SJCRH30 (cell line): ENCODE measurements at places on chromosomes 16 and 17. TPM values are rescaled to one million over a fixed set of nuclear protein-coding genes. Genes with fewer than 3 reads are reported as not detected.

The PRR11 gene
- total RNA-seq, result 72.8 and 77.8 TPM in 2 replicates

The OR1A1 gene
- not detected in 2 replicates for total RNA-seq

The MPHOSPH6 gene
- 31.0 and 35.5 TPM in 2 replicates for total RNA-seq

The CBX2 gene
- 88.0 and 90.0 TPM in 2 replicates for total RNA-seq

The KRT36 gene
- not detected in 2 replicates for total RNA-seq

The EVI2A gene
- total RNA-seq, result 0.10 and 0.38 TPM in 2 replicates

The TM4SF5 gene
- not detected in 2 replicates for total RNA-seq

The EME1 gene
- 18.4 and 20.8 TPM in 2 replicates for total RNA-seq

The HCRT gene
- 1.0 TPM in 1 of 2 replicates, not detected in the other for total RNA-seq

The NPB gene
- total RNA-seq, result 3.8 and 4.9 TPM in 2 replicates

The KRTAP4-3 gene
- not detected in 2 replicates for total RNA-seq

DNA sequence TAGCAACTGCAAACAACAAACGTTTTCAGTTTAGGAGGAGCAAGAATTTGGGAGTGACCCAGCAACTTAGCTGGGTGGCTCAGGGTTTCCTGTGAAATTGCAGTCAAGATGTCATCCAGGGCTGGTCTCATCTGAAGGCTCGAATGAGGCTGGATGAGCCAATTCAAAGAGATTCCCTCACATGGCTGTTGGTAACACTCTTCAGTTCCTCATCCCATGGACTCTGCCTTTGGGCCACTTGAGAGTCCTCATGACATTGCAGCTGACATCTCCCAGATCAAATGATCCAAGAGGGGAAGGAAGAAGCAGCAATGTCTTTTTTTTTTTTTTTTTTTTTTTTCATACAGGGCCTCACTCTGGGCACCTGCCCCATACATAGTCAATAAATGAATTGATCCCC, 26.3 kb downstream of the UBALD1 start:
- H3K27me3 ChIP-seq, result no peaks in the 10 kb centered on the region
- H3K4me3 ChIP-seq, result no peak overlapping the region
- no peaks in the 10 kb centered on the region for H3K36me3 ChIP-seq
- no peak for DNase-seq

GRCh38 chr17:55325406-55325805, 60.6 kb downstream of the HLF start:
- no peaks in the 10 kb centered on the region for H3K36me3 ChIP-seq
- no peaks in the 10 kb centered on the region for H3K4me1 ChIP-seq
- DNase-seq, result no peak
- no peak overlapping the region for H3K27ac ChIP-seq
- H3K4me3 ChIP-seq, result no peak overlapping the region

- H3K27ac ChIP-seq, result no peak overlapping the region
- DNase-seq, result no peak
- H3K36me3 ChIP-seq, result no peaks in the 10 kb centered on the region
- no peaks in the 10 kb centered on the region for H3K27me3 ChIP-seq
- no peak overlapping the region for H3K4me3 ChIP-seq
These were observed 2139.4 kb downstream of the TP53TG3F start for GRCh38 chr16:35598696-35599332.

DNA sequence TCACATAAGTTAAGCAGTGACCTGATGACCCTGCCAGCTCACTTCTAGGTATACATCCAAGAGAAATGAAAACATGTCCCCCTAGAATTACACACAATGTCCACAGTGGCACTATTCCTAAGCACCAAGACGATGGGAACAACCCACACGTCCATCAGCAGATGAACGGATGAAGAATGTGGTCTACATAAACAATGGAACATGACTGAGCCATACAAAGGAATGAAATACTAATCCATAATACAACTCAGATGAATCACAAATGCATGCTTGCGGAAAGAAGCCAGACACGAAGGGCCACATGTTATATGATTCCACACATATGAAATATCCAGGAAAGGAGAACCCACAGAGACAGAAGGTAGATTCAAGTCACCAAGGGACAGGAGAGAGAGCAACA, 17.4 kb downstream of the USP22 start:
- H3K27me3 ChIP-seq, result no peaks in the 10 kb centered on the region
- H3K27ac ChIP-seq, result no peak overlapping the region
- peaks cover 4% of the 10 kb centered on the region; the same call in 1 of the 2 replicates for H3K4me1 ChIP-seq

DNA sequence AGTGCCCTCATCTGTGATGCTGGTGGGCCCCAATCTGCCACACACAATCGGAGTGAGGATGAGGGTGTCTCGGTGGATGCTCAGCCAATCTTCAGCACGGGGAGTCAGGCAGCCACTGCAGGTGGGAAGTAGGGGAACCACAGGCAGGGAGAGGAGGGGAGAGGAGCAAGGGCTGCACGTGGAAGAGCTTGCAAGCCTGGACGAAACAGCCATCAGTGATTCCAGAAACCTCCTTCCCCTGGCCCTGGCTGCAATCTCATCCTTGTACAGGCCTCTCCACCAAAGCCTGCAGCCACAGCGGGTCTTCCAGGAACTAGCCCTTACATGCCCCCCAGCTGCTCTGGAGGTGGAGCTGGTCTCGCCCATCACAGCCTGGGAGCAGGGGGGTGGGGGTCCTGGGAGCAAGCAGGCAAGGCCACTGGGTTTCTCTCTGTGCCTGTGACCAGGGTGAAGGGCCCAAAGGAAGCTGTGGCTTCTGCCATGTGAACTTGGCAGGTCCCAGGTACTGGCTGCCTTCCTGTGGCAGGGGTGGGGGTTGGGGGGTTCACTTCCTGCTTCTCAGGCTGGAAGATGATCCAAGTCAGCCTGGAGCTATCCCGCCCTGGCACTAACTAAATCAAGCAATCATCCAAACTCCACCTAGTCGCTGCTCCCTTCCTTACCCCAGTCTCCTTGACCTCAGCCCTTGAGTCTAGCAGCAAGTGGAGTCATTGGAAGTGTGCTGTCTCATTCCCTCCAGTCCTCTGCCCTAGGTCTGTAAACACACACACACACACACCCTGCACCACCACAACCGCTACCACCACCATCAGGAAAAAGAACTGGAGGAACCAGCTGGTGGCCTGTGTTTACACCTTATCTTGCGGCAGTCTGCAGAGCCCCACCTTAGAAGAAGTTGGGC, 29.4 kb upstream of the MLKL start:
- no peaks in the 10 kb centered on the region for H3K4me1 ChIP-seq
- no peak overlapping the region for H3K4me3 ChIP-seq
- no peaks in the 10 kb centered on the region for H3K27me3 ChIP-seq
- H3K36me3 ChIP-seq, result no peaks in the 10 kb centered on the region
- DNase-seq, result no peak

DNA sequence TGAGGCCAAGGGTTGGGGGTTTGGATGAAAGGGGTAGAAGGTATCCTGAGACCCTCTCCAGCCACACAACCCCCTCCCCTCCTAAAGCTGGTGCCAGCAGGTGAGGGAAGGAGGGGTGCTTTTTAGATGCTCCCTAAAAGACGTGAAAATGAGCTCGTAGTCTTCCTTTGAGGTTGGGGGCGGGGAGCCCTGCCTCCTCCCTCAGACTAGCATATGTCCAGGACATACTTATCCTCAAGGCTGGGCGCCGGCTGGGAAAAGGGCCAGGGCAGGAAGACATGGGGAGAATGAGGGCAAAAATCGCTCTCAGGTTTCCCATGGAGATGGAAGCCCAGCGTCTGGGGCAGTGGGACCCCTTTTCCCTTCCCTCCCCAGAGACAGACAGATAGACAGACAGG, 26.7 kb downstream of the SRCIN1 start:
- H3K4me1 ChIP-seq, result peaks cover 14% of the 10 kb centered on the region
- no peak overlapping the region for H3K27ac ChIP-seq
- H3K27me3 ChIP-seq, result peaks cover 10% of the 10 kb centered on the region; the same call in 1 of the 2 replicates
- H3K36me3 ChIP-seq, result no peaks in the 10 kb centered on the region
- no peak for DNase-seq
- no peak overlapping the region for H3K4me3 ChIP-seq

DNA sequence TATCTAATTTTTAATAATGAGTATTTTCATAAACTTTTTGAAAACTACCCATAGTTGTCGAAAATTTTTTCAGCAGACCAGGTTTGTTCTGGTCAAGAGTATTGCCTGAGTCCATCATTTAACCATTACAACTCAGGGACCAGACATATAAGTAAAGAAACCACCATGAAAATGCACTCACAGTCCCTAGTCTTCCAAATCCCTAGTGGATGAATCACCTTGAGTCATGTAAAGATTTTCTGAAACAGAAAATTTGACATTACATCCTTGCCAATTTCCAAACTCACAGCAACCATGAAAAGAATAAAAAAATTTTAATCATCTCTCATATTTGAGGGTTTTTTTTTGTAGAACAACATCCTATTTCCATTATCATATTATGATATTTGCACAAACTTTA, 1337.5 kb upstream of the CDH8 start:
- H3K27me3 ChIP-seq, result peaks cover 4% of the 10 kb centered on the region; the same call in 1 of the 2 replicates
- no peak overlapping the region for H3K4me3 ChIP-seq
- no peak overlapping the region for H3K27ac ChIP-seq

GRCh38 chr16:69399361-69399760, 13.6 kb upstream of the TERF2 start:
- H3K4me1 ChIP-seq, result peaks cover 4% of the 10 kb centered on the region; the same call in 1 of the 2 replicates
- DNase-seq, result no peak
- H3K36me3 ChIP-seq, result no peaks in the 10 kb centered on the region
- H3K27me3 ChIP-seq, result no peaks in the 10 kb centered on the region
- H3K27ac ChIP-seq, result no peak overlapping the region

DNA sequence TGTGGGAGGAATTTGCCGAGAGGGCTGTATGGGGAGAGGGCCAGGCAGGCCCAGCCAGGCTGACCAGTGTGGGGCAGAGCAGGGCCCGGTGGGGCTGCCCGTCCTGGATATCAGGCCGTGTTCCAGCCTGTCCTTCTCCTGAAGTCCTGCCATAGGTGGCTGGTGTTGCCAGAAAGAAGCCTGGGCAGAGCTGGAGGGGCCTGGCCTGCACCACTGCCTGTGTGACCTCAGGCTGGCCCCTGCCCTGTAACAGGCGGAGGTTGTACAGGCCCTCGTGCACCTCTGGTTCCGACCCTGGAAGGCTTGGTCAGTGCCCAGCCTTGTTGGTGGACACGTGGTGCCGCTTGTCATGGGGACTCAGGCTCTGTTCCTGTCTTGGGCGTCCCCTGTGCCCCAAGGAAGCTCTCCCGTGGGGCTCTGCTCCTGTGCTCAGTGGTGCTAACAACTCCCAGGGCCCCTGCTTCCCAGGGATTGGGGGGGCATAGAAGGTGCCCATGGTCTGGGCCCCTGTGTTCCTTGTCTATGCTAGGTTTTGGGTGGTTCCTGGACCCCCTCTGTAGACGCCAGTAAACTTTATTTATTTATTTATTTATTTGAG, 33.3 kb downstream of the ADCY7 start:
- no peaks in the 10 kb centered on the region for H3K4me1 ChIP-seq
- DNase-seq, result no peak
- no peak overlapping the region for H3K4me3 ChIP-seq
- no peaks in the 10 kb centered on the region for H3K36me3 ChIP-seq

GRCh38 chr17:82234211-82235055, 5.6 kb downstream of the SLC16A3 start:
- no peak overlapping the region; the same call in 1 of the 2 replicates for H3K27ac ChIP-seq
- peak overlapping the region; percentile 40; the same call in 1 of the 2 replicates for H3K4me3 ChIP-seq
- peaks cover 37% of the 10 kb centered on the region for H3K4me1 ChIP-seq
- no peaks in the 10 kb centered on the region for H3K27me3 ChIP-seq
- H3K36me3 ChIP-seq, result no peaks in the 10 kb centered on the region

GRCh38 chr16:58487566-58488351, 12.2 kb upstream of the NDRG4 start:
- no peak overlapping the region for H3K4me3 ChIP-seq
- peak; percentile 88 for DNase-seq
- H3K27me3 ChIP-seq, result peaks cover 6% of the 10 kb centered on the region
- H3K27ac ChIP-seq, result no peak overlapping the region
- no peaks in the 10 kb centered on the region for H3K36me3 ChIP-seq
- H3K4me1 ChIP-seq, result peaks cover 10% of the 10 kb centered on the region

- no peak overlapping the region for H3K27ac ChIP-seq
- no peaks in the 10 kb centered on the region for H3K36me3 ChIP-seq
- DNase-seq, result no peak
- H3K4me1 ChIP-seq, result no peaks in the 10 kb centered on the region
These were observed 298.1 kb upstream of the N4BP1 start for GRCh38 chr16:48907906-48908634.

GRCh38 chr16:8905168-8905762, 23.1 kb downstream of the LITAFD start:
- no peaks in the 10 kb centered on the region for H3K4me1 ChIP-seq
- peaks cover 63% of the 10 kb centered on the region for H3K36me3 ChIP-seq
- no peak overlapping the region for H3K27ac ChIP-seq
- no peaks in the 10 kb centered on the region for H3K27me3 ChIP-seq
- DNase-seq, result no peak

- H3K36me3 ChIP-seq, result no peaks in the 10 kb centered on the region
- no peak overlapping the region for H3K27ac ChIP-seq
- no peak for DNase-seq
- peaks cover 8% of the 10 kb centered on the region; the same call in 1 of the 2 replicates for H3K27me3 ChIP-seq
These were observed 27.8 kb downstream of the CCL4 start for GRCh38 chr17:36131421-36131820.

DNA sequence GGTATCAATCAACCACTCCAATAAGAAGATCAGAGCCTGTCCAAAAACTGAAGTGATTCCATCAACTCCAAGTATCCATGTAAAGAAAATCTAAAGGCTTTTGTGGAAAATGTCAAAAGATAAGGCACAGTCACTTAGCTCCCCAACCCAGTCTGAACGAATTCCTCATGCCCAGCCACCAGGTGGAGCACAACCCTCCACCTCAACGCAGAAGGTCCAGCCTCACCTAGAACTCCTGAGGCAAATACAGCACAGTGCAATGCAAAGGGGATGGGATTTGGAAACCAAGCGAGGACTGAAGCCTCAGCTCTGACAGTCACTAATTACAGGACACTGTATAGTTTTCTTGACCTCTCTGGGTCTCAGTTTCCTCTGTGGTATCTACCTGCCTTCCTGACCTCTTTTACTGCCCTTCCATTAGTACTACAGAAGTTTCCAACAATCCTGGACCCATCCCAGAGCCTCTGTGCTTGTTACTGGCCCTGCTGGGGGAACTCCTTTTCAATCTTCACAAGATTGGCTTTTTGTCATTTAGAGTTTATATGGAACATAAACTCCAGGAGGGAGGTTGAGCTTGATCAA, 2.0 kb downstream of the NCBP3 start:
- no peaks in the 10 kb centered on the region for H3K27me3 ChIP-seq
- peak; percentile 46 for DNase-seq
- H3K4me3 ChIP-seq, result no peak overlapping the region
- H3K27ac ChIP-seq, result no peak overlapping the region
- H3K36me3 ChIP-seq, result peaks cover 8% of the 10 kb centered on the region; the same call in 1 of the 2 replicates
- H3K4me1 ChIP-seq, result peaks cover 3% of the 10 kb centered on the region; the same call in 1 of the 2 replicates

DNA sequence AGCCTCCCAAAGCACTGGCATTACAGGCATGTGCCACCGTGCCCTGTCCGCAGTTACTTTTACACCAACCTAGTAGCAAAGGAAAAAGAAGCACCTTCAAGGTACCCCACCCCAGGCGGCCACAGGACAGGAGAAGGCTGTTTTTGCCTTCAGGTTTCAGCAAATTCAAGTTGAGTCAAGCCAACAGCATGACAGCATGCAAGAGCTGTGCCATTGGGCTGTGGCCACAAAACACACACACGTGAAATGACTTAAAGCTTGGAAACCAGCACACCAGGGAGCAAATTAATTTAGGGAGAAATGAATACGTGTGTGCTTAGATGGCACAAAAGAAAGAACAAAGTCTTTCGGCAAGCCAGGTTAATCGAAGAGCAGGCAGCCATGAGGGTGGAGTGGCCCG, 39.7 kb downstream of the ERCC4 start:
- no peaks in the 10 kb centered on the region for H3K27me3 ChIP-seq
- H3K4me1 ChIP-seq, result peaks cover 25% of the 10 kb centered on the region
- H3K36me3 ChIP-seq, result no peaks in the 10 kb centered on the region
